Esophagus muscularis mucosa (tissue), 4 donors: ENCODE measurements at places on chromosomes 1 and 21. TPM values are rescaled to one million over a fixed set of nuclear protein-coding genes. Genes with fewer than 3 reads are reported as not detected.

GRCh38 chr1:47701283-47701682 lies 263.4 kb downstream of the FOXD2 start:
- DNase-seq = no peak

The UBL4B gene
- total RNA-seq = not detected

DNA sequence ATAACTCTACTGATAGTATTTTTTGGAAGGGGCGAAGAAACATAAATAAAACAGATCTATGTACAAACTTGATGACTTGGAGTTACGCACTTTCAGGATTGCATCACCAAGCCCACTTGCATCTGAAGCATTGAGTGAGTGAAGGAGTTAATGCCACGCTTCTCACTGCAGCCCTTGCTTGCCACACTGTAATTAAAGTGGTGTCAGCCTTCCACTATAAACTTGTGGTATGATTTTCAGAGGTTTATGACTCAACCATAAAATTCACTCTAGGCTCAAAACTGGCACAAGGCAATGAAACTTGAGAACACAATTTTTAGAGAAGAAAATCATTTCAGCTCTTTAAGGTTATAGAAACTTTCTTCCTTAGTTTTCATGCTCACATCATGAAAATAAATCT lies 93.9 kb upstream of the PRMT6 start:
- DNase-seq = no peak

The MOV10 gene
- total RNA-seq = 24.1 TPM

The PLPPR5 gene
- not detected for total RNA-seq

GRCh38 chr21:42937960-42938605 lies 12.7 kb upstream of the ERVH48-1 start:
- DNase-seq = no peak

DNA sequence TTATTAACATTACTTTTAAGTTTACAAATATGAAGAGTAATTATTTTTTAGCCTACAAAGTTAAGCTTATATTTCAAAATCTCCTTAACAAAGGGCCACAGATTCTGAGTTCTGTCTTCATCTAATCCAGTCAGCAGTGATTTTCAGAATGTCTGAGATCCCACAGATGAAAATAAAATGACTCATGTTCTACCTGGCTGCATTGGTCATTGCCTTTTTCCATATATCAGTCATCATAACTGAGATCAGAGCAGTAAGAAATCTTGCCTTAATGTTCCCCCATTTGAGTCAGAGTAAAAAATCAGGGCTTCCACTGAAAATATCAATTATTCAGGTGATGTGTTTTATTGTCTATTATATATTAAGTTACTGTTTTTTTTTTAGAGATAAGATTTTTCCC lies 416.1 kb downstream of the MRPL39 start:
- DNase-seq = no peak

GRCh38 chr1:221961532-221962292 lies 219.8 kb upstream of the DUSP10 start:
- no peak for DNase-seq

DNA sequence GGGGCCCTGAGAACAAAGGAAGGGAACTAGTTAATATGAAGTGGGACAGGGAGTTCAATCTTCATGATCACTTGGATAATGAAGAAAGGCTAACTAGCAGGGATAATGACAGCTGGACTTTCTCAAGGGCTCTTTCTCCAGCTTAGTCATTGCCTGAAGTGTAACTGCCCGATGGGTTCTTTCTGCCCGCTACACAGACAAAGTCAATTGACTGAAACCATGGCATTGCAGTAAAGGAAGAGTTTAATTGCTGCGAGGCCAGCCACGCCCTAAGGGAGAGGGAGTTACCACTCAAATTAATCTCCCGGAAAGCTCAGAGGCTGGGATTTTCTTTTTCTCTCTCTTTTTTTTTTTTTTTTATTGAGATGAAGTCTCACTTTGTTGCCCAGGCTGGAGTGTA lies 16.6 kb upstream of the SLC2A5 start:
- DNase-seq = no peak

- DNase-seq = no peak
Observed at GRCh38 chr1:169696273-169697100, 14.9 kb downstream of the SELL start.

DNA sequence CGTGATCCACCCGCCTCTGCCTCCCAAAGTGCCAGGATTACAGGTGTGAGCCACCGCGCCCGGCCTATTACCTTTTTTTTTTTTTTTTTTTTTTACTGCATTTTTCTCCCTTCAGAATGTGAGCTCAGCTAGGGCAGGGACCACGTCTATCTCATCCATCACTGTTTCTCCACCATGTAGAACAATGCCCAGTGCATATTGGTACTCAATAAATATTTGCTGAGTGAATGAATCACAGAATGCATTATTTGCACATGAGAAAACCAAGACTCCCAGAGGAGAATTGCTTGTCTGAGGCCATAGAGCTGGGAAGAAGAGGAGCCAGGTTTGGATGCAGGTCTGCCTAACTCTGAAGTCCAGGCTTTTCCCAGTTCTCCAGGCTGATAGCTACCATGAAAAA lies 8.2 kb upstream of the SLC9A1 start:
- DNase-seq = no peak

- no peak for DNase-seq
Observed at GRCh38 chr1:65432918-65433317, 12.4 kb downstream of the LEPR start.

- DNase-seq = no peak
Observed at GRCh38 chr1:26210147-26210870, 19.9 kb downstream of the CATSPER4 start.

The CSF3R gene
- total RNA-seq = 5.9 TPM

The TEDDM1 gene
- not detected for total RNA-seq

GRCh38 chr1:199743227-199743626 lies 284.3 kb upstream of the NR5A2 start:
- DNase-seq = no peak

DNA sequence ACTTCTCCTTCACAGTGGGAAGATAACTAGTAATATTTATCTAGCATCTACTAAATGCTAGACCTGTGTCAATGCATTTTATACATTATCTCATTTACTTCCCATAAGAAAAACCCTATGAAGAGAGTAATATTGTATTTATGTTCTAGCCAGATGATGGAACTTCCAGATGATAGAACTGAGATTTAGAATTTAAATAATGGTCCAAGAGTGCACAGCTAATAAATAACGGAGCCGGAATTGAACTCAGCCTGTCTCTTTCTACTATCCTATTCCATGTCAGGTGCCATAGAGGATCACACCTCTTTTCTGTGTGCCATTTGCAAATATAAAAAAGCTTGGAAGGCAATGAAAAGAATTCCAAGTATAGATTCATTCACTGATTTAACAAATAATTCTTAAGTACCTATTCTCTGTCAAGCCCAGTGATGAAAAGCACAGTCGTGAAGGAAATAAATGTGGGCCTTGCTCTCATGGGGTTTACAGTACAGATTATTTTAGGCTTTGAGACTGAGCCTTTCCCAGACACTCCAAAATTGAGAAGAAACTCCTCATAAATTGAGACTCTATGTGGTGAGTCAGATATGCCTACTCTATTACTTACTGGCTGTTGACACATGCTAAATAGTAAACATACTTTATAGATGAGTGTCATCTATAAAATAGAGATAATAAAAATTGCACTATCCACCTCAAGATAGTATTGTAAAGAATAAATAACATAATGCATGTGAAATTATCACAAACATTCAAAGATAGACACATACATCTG lies 378.0 kb upstream of the PRMT6 start:
- no peak for DNase-seq

GRCh38 chr1:36203554-36204346 lies 20.5 kb upstream of the THRAP3 start:
- DNase-seq = no peak

DNA sequence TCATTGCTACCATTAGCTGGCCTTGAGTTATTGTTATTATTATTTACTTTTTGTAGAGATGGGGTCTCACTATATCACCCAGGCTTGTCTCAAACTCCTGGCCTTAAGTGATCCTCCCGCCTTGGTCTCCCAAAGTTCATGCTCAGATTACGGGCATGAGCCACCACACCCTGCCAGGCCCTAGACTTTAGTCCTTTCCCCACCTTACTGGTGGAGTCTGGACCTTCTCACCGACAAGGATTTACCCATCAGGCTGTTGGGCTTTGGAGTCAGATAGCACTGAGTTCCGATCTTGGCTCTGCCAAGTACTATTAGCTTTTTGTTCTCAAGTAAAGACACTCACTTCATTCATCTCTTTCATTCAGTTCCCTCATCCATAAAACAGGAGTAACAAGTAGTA lies 17.2 kb downstream of the CNR2 start:
- DNase-seq = no peak

- no peak for DNase-seq
Observed at GRCh38 chr21:25871566-25871965, 136.8 kb downstream of the GABPA start.

DNA sequence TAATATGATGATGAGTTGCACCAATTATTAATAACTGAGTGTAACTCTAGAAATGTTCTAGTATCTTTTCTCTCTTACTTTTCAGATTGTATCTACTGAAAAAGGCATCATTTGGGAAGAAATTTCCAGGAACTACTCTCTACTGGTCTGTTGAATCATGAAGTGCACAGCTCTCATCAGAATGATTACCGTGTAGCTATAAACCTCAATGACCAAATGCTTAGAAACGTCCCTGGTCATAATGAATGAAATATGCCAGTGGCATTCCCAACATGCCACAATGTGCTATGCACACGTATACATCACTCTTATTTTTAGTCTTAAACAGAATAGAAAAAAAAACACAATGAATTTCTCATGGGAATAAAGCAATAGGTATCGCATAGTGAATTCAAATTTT lies 534.3 kb upstream of the OLFM3 start:
- DNase-seq = no peak

DNA sequence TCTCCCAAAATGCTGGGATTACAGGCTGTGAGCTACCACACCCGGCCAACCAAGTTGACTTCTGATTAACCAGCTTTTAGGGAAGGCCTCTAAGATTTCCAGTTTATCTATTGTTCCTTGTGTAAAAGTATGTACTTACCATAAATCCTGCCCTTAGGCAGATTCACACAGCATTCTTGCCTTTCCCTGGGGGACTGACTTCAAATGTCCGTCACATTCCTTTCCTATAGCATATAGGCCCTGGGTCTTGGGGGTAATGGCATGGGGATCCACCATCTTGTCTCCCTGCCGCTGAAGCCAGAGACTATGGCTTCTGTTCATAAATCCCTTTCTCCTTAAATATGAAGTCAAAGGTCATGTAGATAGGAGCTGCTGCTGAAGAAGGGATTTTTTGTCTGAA lies 872 bp upstream of the PINK1 start:
- no peak for DNase-seq

The FCRL4 gene
- total RNA-seq = not detected

DNA sequence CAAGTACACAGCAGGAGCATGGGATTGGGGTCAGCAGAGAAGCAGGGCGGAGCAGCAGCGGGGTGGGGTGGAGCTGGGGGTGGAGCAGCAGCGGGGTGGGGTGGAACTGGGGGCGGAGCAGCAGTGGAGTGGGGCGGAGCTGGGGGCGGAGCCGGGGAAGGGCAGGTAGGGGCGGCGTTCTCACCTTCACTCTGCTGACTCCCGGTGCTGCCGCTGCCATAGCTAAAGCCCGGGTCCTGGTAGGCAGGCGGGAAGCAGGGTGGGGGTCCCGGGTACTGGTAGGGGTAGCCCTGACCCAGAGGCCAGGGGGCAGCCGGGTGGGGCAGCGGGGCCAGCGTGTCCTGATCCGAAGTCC lies 6.7 kb downstream of the TAS1R3 start:
- DNase-seq = no peak

The FAM151A gene
- total RNA-seq = not detected

DNA sequence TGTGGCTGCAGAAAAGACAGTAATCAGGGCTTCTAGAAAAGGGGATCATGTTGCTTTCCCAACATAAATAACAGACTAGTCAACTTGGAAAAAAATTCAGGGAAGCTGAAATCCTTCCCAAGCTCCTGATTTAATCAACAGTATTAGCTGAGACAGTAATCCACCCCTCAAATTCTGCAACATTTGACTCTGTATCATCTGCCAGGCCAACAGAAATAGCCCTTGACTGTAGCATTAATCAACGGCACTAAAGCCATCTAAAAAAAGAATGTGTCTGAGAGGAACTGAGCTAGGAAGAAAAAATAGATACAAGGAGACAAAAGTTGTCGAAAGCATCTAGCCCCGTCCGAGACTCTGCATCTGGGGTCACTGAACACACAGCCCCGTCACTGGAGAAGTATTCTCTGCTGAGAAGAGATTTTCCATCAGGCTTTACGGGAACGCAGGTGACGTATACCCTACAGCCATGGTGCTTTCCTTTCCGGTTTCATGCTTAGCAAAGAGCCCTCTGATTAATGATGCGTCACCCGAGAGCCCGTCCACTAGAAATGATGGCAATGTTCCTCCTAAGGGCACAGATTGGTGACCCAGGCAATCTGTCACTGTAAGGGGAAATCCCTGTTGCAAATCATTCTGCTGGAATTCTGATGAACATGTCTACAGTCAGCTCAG lies 42.1 kb upstream of the TP53BP2 start:
- DNase-seq = no peak

DNA sequence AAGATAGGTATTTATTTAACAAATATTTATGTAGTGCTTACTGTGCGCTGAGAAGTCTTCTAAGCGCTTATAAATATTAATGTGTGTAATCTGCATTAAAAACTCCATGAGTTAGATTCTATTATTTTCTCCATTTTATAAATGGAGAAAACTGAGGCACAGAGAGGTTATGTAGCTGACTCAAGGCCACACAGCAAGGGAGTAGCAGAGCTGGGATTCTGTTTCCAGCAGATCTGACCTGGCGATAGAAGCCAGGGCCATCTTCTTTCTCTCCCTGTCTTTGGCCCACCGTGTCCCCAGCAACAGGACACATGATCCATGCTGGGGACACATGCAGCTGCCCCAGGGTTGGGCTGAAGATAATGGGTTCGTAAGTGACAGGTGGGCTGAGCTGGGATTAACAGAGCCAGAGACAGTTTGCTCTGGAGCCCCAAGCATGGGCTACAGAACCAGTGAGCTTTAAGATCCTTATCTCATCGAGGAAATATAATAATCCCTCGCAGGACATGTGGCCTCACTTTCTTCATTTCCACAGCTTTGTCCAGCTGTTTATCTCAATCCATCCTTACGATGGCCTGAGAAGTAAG lies 30.3 kb downstream of the IGSF21 start:
- DNase-seq = no peak
